ENCODE measurements at places on chromosomes 5 and 9.

- DNase-seq: no peak
Observed at GRCh38 chr5:114054594-114054993, 307.3 kb upstream of the KCNN2 start.

DNA sequence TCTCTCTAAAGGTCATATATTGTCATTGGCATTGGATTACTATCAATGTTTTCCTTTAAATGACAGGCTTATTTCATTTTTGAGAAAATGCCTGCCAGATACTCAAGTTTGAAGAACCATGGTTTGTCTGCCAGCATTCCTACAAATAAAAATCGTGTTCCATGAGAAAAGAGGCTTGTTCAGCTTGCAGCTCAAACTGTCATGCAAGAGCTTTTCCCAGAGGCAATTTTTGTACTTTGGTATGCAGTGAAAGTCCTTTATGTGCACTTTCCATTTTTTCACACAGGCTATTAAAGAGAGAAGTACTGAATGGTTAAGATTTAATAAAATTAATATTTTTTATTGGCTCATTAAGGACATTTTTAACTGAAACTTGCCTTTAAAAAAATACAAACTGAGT, 110.4 kb downstream of the FBXO4 start:
- no peak for DNase-seq

GRCh38 chr9:91694081-91694870, 255.8 kb downstream of the ROR2 start:
- no peak for DNase-seq

DNA sequence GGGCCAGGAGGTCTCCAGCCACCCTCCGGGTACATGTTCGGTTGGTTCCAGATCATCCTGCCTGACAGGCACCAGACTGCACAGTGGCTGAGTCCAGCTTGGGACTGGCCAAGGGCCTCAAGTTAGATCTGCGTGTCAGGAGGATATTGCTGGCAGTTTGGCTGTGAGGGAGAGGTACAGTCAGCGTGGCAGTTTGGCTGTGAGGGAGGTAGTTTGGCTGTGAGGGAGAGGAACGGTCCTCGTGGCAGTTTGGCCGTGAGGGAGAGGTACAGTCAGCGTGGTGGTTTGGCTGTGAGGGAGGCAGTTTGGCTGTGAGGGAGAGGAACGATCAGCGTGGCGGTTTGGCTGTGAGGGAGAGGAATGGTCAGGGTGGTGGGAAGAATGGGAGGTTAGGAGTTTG, 39.0 kb downstream of the CACNA1B start:
- no peak for DNase-seq

GRCh38 chr5:171537070-171537849, 117.8 kb downstream of the FGF18 start:
- DNase-seq: no peak

DNA sequence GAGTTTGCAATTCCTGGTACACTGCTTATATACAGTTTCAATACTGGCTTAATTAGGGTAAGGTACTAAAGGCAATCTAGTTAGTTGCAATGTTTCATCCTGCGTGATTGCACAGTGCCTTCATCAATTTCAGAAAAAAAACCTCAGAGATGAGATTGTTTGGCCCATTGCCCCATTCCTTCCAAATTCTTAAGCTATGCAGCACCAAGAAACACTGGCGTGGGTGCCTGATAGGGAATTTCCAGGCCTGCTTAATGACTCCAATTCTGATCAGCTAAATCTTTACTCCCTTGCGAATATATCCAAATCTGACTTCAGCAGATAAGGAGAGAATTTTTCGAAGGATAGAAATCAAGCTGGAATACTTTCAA, 35.9 kb upstream of the GAS1 start:
- no peak for DNase-seq

GRCh38 chr5:149679876-149680809, 50.0 kb upstream of the PPARGC1B start:
- no peak for DNase-seq

- no peak for DNase-seq
Observed at GRCh38 chr9:135971111-135971766, 10.1 kb upstream of the UBAC1 start.

- DNase-seq: no peak
Observed at GRCh38 chr5:149795360-149795759, 65.2 kb downstream of the PPARGC1B start.

GRCh38 chr9:136899196-136899595, 12.9 kb downstream of the TRAF2 start:
- DNase-seq: no peak
